Right ventricle myocardium superior (tissue), 1 donor: ENCODE measurements at places on chromosomes 12 and 14. TPM values are rescaled to one million over a fixed set of nuclear protein-coding genes. Genes with fewer than 3 reads are reported as not detected.

NAA25 gene
- total RNA-seq: 14.7 TPM

CLMN gene
- total RNA-seq: 9.0 TPM

SYNE2 gene
- 193 TPM for total RNA-seq

KRT2 gene
- total RNA-seq: not detected

AGAP2 gene
- total RNA-seq: 6.6 TPM

ZNF385A gene
- 10.7 TPM for total RNA-seq

MTHFD1 gene
- 63.8 TPM for total RNA-seq

A2M gene
- 478 TPM for total RNA-seq

DYNLL1 gene
- total RNA-seq: 154 TPM

C1R gene
- total RNA-seq: 165 TPM

- no peak for DNase-seq
Measured at GRCh38 chr14:87434011-87434410, 559.0 kb downstream of the GALC start.

DNA sequence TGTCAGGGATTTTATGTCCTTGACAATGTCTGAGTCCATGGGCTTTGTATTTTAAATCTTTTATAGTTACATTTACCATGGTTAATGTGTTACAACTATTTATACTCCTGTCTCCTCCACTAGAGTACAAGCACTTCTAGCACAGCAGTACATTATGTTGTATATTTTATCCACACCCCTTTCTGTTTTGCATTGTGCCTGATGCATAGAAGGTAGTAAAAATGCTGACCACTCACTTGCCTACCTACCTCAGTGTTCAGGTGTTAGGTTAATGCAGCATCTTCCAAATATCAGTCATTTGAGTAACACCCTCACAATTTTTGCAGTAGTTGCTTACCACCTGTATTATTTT is 31.1 kb upstream of the SLC38A2 start:
- DNase-seq: no peak

DNA sequence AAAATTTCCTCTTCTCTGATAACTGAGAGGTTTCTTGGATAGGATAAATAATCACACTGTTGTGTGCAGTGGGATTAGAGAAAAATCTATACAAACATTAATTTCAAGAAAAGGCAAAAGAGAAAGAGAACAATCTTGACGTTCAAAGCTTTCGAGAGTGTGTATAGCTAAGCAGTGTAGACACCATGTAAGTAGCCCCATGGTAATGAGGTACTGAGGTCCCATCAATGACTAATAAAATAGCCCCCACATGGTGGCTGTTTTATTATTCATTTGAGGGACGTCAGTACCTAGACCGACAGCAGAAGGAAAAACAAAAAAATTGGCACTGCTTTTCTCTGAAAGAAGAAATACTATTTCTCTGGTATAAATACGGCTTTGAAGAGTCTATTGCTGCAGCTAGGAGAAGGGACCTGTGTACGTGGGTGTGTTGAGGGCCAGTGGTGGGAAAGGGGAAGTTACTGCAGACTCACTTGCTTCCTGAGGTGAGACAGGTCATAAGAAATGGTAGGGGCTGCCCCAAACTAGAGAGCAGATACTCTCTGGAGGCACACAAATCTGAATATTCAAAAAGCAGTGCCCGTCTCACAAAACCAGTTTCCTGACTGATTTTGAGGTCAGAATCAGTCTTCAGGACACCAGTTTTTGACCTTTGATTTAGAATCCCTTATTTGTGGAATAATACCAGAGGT is 339.8 kb downstream of the EMP1 start:
- no peak for DNase-seq

DNA sequence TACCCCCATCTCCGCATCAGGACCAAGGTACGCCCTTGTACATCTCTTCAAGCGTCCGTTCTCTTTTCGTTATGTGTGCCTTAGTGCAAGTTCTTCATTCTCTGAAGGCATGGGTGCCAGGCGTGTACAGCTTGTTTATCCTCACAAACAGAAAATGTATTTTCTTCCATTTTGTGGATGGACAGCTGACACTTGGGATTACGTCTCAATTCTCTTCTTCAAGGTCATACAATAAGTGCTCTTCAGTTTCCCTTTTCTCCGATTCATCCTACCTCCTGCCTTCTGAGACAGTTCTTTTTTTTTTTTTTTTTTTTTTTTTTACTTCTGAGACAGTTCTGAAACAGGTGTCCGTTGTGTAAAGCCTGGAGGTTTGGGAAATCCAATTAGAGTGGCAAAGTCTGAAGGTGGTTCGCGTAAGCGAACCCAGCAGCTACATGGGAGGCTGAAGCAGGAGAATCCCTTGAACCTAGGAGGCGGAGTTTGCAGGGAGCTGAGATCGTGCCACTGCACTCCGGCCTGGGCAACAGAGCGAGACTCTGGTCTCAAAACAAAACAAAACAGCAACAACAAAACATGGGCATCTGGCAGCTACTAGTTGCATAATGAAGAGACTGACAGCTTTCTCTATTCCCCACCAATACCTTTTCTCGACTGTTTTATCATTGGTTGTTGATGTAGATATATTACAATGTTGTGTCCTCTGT is 734 bp downstream of the COX6A1 start:
- no peak for DNase-seq

GRCh38 chr14:87896393-87897380 is 96.3 kb downstream of the GALC start:
- DNase-seq: no peak

GRCh38 chr12:105025890-105026289 is 39.8 kb downstream of the NOPCHAP1 start:
- DNase-seq: no peak

DNA sequence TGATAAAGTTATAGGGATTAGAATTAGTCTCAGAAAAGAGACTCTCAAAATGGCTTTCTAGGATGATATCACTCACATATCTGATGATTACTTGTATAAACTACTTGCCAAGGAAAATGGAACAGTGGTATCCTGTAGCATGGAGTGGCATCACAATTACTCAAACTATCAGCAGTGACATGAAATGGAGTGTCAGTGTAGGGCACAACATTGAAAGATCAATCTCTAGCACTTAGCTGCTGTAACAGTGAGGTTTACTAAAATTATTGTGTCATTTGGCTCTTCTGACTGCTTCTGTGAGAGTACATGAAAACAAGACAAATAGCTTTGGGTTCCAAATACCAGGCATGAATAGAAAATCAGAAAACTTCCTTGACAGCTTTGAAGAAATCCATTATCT is 6.7 kb upstream of the MAP4K5 start:
- no peak for DNase-seq

- DNase-seq: no peak
Measured at GRCh38 chr12:9732921-9733461, at the start of gene CLECL1. Gene CLECL1, minus strand, starts transcription at chr12:9733097.

DNA sequence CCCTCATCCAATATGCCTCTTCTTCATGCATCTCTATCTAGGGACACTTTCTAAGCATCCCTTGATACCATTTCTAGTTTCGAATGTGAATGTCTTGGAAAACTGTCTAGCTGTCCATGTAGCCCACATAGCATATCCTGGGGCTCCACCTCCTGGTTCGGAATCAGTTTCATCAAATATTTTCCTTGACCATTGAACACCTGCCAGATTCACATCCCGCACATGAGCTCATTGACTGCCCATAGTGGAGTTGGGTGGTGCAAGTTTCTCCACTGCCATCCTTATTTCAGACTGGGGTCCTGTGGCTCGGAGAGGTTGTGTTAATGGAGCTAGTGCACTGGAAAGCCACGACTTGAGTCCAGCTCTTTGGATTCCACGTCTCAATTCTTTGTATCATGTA is 58.6 kb upstream of the TMEM263 start:
- no peak for DNase-seq

DNA sequence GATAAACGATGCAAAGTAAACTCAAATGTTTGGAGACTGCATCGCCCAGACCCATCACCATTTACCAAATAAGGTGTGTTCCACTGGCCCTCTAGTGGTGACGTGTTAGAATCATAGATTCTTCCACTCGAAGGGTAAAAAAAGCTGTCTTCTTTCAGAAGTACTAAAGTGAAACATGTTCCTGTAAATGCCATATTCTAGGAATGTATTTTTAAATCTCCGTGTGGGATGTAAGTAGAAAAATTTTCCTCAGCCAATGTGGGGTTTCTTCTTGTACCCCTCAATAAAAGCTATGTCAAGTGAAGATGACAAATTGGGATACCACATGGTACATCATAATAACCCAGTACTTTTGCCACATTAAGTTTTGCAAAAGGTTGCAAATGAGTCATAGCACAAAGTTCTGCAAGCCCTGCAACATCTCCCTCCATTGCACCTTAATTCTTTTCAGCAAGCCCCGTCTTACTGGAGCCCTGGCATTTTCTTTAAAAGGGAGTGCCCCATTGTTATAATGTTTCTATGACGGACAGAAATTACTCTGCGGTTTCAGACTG is 100.8 kb downstream of the CCER1 start:
- no peak for DNase-seq

DNA sequence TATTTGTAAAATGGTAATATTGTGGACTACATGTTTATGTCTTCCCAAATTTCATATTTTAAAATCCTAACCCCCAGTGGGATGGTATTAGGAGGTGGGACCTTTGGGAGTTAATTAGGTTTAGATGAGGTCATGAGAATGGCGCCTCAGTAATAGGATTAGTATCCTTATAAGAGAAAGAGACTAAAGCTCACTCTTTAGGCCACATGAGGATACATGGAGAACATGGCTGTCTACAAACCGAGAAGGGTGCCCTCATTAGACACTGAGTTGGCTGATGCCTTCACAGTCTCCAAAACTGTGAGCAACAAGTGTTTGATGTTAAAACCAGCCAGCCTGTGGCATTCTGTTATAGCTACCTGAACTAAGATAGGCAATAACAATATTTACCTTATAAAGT is 58.3 kb upstream of the OTOGL start:
- no peak for DNase-seq

DNA sequence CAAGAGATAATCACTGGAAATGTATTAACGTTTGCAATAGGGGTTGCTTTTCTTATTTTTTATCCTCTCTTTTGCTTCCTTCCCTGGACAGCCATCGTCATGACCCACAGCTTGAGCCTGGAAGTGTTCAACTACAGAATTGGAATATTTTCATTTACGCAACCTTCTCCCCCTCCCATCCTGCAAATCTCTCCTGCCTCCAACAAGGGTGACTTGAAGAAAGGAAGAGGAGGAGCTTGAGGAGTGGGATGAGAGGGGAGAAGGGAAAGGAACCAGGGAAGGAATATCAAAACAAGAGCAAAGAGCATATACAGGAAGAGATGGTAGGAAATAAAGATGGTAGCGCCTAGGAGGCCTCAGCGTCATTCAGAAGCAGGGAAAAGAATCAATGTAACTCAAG is 1.6 kb upstream of the MANSC4 start:
- no peak for DNase-seq

- DNase-seq: no peak
Measured at GRCh38 chr14:79584679-79585078, 626.6 kb downstream of the DIO2 start.

GRCh38 chr14:50734950-50735695 is 67.0 kb upstream of the SAV1 start:
- DNase-seq: no peak

DNA sequence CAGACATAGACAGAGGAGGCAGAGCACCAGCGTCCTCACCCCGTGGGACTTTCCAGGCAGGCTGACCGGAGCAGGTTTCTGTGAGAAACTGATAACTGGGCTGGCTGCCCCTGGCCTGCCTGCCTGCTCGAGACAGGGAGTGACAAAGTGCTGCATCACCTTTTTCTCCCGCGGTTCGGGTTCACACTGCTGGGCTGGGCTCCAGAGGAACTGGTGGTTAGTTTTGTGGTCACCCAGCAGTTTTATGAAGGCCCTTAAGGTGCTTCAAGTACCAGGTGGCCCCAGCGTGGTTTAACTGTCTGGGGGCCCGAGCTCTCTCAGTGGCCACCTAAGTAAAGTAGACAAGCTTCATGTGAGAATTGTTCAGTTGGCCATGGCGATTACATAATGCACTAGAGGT is 1073.6 kb downstream of the BCL11B start:
- DNase-seq: no peak

DNA sequence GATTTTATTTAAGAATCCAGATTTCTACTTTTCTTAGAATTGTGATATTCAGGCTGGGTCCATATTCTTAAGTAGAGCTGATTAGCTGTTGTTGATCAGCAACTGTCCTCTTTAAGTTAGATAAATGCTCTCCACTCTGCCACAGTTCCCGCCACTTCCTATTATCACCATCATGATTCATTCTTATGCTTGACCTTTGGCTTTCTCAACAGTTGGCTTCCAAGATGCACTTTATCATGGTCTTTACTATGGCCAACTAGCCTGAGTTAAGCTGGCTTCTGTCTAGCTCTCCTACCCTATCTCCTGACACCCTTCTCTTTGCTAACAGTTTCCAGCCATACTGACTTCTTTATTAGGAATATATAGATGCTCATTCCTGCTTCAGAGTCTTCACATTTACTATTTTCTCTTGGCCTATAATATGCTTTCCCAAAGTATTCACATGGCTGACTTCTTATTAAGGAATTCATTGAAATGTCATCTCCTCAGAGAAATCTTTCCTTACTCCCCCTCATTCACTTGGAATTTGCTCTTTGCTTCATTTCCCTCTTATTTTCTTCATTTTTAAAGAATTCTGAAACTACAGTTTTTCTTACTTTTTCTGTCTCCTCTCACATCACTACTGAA is 149.0 kb upstream of the IGF1 start:
- DNase-seq: no peak
